ENCODE measurements at places on chromosomes 16 and 17.

GRCh38 chr17:37182786-37183465, 192.9 kb upstream of the C17orf78 start:
- no peak for DNase-seq

- no peak for DNase-seq
Observed at GRCh38 chr16:76946879-76947278, 244.1 kb upstream of the MON1B start.

- DNase-seq: peak; percentile 26
Observed at GRCh38 chr16:81445143-81445961, 744 bp downstream of the CMIP start.

GRCh38 chr16:116015-116414, 22.5 kb downstream of the NPRL3 start:
- DNase-seq: no peak

GRCh38 chr16:27706156-27706865, 156.4 kb downstream of the KATNIP start:
- DNase-seq: no peak

GRCh38 chr17:66673668-66674276, 161.1 kb upstream of the CACNG5 start:
- peak; percentile 57 for DNase-seq

DNA sequence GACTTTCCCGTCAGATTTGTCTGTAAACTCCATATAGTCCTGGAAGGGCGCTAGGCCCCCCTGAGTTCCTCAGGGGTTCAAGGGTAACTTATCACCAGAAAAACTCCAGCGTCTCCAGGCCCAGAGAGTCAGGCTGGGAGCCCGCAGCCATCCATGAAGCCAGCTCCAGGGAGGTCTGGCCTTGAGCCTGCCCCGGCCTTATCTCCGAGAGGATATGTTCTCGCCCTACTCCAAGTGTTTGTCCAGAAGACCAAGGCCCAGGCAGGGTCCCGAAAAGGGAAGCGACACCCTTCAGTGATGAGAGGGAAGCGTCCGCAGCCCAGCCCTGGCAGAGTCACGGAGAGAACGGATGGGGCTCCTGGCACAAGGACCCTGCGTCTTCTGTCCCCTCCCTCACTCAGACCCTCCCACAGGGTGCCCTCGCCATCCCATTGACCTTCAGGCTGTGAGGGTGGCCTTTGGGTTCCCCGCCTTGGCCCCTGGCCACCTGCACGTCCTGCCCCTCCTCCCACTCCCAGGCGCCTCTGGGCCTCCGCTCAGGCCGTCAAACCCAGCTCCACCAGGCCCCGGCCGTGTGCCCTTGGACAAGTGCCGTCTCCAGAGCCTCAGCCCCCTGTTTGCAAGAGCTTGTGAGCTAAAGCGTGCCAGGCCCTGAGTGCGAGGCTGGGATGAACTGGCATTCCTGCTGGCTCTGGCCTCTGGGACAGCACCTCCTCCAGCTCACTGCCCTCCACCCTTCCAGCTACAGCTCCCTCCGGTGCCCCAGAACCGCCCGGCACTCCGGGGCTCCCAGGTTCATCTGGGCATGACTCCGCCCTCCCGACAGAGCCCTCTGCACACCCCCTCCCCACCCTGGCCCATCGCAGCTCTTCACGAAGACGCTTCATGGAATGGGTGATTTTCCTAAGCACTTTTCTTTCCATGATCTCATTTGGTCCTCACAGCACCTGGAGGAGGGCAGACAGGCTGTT, 83.4 kb downstream of the ZDHHC7 start:
- DNase-seq: no peak

GRCh38 chr17:56756536-56756935, 77.2 kb downstream of the C17orf67 start:
- DNase-seq: no peak

DNA sequence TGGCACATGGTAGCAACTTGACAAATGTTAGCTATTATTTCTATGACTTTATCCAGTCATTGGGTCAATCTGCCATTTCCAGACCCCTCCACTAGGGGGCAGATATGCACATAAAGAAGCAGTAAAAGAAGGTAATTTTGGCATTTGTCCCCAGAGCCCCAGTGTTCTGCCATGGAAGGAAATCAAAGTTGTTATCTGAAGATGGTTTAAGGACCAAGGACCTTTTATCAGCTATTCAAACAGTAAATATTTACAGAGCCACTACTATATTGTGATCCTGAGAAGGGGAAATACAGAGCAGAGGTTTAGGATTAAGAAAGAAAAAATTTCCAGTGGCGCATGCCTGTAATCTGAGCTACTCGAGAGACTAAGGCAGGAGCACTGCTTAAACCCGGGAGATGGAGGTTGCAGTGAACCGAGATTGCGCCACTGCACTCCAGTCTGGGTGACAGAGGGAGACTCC, 20.0 kb downstream of the TRAF4 start:
- peak; percentile 87 for DNase-seq

- no peak for DNase-seq
Observed at GRCh38 chr17:82831041-82831817, 8.6 kb downstream of the ZNF750 start.

DNA sequence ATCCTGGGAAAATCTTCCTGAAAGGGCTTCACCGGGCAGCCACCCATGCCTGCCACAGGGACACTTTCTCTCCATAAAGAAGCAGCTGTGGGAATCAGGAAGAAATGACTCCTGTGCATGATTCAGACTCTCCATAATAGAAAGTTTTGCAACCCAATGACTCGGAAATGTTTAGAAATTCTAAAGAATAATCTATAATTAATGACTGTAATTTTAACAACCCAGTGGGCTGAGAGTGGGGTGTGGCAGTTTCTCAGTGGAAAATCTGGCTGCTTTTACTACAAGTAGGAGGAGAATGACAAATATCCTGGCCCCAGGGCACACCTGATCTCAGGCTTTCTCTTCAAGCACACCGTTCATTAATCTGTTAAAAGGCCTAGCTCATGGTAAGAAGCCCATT, 25.7 kb downstream of the IRF8 start:
- no peak for DNase-seq

- no peak for DNase-seq
Observed at GRCh38 chr16:79204486-79204885, 396.1 kb downstream of the MAF start.

DNA sequence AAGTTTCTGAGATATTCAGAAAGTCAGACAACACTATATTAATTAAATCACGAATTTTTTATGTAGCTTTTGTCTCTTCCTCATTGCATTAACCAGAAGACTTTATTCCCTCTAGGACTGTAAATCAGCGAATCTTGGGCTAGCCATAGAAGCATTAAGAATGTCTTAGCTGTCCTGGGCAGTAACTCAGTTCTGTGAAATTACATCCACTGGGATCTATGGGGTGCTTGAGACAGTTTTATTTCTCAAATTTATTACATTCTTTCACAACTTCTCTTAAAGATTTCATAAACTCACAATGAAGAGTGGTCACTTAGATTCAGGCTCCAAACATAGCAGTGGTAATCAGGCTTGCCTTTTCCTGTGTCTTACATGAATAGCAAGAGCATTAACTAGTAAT, 1153.4 kb downstream of the CDH8 start:
- DNase-seq: no peak

- no peak for DNase-seq
Observed at GRCh38 chr17:82649501-82650261, 1.4 kb upstream of the WDR45B start.

- no peak for DNase-seq
Observed at GRCh38 chr17:66676421-66676820, 158.5 kb upstream of the CACNG5 start.

GRCh38 chr17:16383216-16383615, 2.3 kb downstream of the UBB start:
- no peak for DNase-seq

DNA sequence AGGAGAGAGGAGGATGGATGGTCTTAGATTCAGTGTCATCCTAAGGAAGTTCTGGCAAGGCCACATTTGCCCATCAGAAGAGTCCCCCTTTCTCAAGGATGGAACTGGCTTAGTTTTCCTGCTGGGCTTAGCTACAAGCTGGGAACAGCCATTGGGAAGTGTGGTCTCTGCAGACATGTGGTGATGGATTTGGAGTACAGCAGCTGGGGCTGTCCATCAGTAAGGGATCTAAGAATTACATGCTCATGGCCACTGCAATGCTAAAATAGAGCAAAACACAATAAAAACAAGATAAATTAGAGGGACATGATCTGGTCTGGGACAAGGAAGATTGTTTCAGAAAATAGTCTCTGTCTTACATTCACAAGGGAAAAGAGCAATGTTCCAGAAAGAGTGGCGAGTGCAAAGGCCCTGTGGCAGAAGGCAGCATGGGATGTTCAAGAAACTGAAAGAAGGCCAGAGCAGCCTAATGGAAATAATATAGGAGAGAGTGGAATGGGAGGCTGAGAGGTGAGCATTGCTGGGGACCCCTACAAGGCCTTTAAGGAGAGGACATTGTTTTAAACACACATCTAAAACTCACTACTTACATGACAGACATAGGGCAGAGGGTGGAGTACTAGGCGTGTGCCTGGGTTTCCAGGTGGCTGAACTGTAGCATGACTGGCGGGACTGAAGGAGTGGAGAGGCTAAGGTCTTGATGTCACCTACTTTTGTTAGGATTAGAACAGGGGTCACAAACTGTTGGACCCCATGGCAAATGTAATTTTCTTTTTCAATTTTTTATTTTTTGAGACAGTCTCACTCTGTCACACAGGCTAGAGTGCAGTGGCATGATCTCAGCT, 17.0 kb upstream of the TOX3 start:
- no peak for DNase-seq

DNA sequence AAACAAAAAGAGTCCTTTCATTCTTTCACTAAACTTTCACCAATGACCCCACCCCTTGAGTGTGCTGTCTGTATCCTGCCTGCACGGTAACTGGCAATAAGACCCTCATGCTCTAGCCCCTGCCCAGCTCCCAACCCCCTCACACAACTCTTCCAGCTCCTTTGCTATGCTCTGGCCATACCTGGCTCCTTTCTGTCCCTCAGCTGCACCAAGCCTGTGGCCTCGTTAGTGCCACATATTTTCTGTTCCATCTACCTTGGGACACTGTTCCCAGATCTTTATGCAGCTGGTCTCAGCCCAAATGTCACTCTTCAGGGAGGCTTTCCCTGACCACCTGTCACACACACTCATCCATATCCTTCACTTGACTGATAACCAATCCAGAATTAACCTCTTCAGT, 47.3 kb downstream of the C16orf82 start:
- DNase-seq: no peak

DNA sequence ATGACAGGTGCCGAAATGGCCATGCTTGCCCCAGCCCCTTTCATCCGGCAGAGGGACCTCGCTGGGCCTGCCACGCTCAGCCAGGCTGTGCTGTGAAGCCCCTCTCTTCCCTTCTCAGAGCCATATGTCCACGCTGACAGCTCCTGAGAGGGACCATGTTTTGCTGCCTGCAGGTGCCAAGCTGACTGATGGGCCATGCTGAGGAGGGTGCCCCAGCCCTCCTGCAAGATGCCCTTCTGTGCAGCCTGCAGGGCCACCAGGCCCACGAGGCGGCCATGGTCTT, 33.1 kb upstream of the CDH15 start:
- DNase-seq: no peak

DNA sequence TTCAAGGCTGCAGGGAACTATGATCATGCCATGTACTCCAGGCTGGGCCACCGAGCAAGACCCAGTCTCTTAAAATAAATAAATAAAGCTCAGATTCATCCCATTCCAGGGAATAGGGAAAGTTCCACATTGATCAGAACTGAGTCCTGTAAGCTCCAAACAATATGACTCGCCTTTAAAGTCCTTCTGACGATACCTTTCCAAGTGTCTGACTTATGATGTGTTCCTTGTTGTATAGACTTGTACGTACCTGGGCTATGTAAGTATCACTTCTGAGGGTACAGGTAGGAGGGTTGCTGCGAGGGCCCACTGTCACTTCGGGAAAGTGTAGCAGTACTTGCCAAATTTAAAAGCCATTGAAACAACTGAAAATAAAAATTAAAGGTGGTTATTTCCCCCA, 252.8 kb downstream of the IRX3 start:
- DNase-seq: no peak

DNA sequence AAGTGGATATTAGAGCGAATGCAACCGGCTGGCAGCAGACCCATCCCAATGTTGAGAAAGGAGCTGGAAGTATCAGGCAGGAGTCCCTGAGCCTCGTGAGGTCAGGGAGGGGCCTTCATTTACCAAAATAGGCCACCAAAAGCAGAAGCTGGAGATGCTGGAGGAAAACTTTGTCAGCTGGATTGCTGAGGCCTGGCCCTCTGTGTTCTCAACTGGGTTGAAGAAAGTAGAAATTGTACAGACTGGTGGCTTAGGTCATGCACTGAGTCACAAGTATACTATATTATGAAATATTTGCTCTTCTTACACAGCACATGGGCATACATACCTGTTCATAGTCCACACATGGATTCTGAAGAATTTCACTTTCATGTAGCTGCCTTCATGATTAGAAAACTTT, 23.2 kb upstream of the TEKT3 start:
- DNase-seq: no peak

Data from NCI-H1436 (cell line).